Stimulated activated CD4-positive, alpha-beta T cell treated with anti-CD3 and anti-CD28 coated beads, Interleukin-4, amount 100 ng/mL, for 4 hours (primary cell): ENCODE measurements at places on chromosomes 4 and X.

GRCh38 chr4:3836756-3837601, 70.8 kb downstream of the ADRA2C start:
- DNase-seq = no peak

- no peak for DNase-seq
These were observed 24.8 kb downstream of the MGST2 start for GRCh38 chr4:139690419-139690818.

- no peak for DNase-seq
These were observed 22.8 kb downstream of the QDPR start for GRCh38 chr4:17489123-17489522.

- DNase-seq = no peak
These were observed 244.9 kb upstream of the AGA start for GRCh38 chr4:177687117-177687516.

DNA sequence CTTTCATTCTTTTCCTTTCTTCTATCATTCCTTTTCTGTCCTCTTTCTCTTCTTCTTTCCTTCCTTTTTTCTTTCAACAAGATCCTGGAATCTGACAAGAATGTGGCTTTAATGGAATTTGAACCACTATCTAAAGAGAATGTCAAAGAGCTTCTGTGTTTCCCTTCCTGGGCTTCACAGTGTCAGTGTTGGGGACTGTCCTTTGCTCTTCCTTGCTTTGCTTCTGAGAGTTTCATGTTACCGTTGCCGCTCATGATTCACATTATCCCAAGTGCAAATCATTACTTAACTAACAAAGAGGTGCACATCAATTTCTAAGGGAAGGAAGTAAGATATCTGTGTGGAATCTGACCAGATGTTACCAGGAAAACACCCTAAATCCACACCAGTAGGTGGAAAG, 90.5 kb upstream of the DDIT4L start:
- no peak for DNase-seq

DNA sequence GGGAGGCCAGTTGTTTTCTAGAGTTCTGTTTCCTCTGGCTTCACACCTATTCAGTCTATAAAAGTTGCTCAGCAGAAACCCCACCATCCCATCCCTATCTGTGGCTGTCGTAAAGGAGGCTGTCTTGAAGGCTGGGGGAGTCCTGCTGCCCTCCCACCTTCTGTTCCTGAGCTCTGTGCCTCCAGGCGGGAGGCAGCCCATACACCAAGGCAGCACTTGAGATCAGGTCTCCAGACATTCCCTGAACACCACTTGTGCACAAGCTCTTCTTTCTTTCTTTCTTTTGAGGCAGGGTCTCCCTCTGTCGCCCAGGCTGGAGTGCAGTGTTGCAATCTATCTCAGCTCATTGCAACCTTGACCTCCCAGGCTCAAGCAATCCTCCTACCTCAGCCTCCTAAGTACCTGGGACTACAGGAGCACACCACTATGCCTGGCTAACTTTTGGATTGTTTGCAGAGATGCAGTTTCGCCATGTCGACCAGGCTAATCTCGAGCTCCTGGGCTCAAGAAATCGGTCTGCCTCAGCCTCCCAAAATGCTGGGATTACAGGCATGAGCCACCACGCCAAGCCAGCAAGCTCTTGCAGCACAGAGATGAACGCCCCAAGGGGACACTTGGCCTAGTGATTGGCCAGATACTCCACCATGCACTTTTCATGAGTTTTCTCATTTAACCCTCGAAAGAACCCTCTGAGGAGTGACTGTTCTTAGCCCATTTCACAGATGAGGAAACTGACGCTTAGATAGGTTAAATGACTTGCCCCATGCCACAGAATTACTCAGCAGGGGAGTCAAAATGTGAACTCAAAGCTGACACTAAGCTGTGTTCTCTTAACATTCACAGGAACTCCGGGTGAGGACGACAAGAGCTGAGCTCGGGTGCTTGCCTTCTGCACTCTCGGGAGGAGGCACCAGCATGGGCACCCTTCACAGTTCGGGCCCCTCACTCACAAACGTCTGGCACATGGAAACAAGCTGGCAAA, 55.8 kb upstream of the ENPP6 start:
- no peak for DNase-seq

GRCh38 chr4:139851133-139851532, 185.5 kb downstream of the MGST2 start:
- DNase-seq = no peak

DNA sequence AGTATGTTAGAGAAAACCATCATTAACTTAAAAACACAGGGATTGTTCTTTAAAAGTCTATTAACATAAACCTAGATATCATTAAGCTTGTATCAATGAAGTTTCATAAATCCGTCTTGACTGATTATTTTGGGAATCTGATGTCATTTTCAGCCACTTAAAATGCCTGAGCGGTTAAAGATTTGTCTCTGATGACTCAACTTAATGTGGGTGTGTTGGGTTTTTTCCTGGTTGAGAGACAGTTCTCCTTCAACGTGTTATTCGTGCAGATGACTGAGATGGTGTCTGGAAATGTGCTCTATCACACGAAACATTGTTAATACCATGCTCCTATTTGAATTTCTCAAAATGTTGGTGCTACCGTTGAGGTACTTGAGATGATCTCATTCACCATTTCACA, 227.3 kb upstream of the TENM3 start:
- DNase-seq = no peak

DNA sequence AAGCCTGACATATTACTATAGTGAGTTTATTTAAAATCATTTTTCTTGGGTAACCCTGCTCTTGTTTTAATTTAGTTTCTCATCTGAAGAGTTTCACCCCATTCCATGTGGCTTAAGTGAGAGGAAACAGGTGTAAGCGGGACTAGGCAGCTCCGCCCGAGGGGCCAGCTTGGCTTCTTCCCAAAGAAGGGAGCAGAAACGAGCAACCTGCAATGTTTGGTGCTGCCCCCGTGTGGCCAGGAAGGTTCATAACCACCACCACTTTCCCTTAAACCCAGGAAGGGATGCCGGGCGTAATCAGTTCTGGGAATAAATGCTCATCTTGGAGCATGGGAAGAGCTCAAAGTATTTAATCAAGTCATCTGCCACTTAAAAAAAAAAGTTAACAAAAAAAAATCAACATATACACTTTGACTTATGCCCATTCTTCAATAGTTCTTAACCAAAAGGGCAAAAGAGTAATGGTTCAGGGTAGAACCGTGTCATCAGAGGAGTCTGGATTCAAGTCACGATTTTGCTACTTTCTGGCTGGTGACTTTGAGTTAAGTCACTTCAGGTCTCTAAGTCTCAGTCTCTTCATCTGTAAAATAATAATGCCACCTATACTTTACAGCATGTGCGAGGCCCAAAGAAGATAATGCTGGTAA, 147.9 kb downstream of the NSUN7 start:
- peak; percentile 75 for DNase-seq

DNA sequence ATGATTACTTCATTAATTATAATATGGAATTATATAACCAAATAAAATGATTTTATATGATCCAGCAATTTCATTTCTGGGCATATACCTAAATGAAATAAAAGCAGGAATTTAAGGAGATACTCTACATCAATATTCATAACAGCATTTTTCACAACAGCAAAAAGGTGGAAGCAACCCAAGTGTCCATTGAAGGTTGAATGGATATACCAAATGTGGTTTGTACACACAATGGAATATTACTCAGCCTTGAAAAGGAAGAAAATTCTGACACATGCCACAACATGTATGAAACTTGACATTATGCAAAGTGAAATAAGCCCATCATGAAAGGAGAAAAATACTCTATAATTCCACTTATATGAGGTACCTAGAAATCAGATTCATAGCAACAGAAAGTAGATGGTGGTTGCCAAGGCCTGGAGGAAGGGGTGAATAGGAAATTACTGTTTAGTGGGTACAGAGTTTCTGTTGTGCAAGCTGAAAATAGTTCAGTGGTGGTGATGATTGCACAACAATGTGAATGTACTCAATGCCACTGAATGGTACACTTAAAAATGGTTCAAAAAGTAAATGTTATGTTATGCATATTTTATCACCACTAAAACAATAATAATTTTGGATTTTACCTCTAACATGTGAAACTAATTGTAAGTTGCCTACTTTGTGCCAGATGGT, 471.5 kb downstream of the SPRY1 start:
- DNase-seq = no peak

GRCh38 chr4:54277691-54278090, 48.6 kb downstream of the PDGFRA start:
- DNase-seq = no peak

GRCh38 chrX:367866-368265, 18.8 kb downstream of the PPP2R3B start:
- no peak for DNase-seq

DNA sequence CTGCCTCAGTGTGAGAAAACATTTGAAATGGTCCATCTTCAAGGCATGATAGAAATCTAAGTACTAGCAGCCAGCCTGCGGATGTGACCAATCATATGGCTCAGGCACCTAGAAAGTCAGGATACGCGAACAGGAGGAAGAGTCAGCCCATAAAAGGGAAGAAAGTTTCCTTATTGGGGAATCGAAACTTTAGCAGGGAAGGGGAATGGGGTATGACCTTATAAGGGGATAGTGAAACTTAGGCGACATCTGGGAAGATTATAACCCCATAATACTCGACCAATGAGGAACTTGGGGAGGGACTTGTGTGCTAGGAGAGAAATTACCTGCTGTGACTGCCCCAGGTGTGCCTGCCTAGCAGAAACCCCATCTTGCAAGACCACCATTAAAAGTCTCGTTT, 26.2 kb upstream of the PYURF start:
- DNase-seq = no peak

DNA sequence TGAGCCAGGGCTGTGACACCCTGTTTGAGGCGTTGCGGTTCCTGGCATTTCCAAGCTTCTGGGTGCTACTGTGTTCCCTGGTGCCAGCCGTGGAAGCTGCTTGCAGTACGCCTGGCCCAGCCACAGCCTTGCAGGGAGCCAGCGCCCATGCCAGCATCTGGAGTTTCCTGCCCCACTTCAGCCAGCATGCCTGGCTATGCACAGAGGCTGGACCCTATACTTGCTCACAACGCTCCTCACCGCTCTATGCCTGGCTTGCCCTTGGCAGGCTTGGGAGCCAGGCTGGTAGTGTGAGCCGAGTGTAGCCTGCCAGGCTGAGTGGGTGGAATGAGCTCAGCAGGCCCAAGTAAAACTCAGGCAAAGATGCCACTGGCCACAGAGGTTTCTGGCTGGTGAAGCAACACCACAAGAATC, 22.4 kb downstream of the PRRG1 start:
- no peak for DNase-seq

GRCh38 chr4:72418458-72418857, 150.6 kb downstream of the ADAMTS3 start:
- no peak for DNase-seq

DNA sequence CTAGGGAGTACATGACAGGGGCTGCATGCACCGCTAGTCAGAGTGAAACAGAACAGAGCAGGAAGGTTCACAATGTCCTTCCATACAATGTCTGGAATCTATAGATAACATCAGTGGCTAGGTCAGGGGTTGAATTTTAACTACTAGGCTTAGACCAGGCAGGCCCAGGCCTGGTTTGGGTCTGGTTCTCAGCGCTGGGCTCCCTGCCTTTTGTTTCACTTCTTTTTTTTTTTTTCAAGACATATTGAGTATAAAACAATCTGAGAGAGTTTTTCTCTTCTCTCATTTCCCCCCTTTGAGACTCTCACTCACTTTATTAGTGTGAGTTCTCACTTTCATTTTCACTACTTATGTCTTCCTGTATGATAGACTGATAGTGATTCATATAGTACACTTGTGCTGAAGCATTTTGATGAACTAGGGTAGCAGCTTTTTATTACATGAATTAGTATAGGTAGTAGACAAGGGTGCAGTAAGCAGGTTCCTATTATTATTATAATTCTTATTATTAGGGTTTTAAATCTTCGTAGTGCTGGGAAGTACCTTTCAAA, 120.0 kb upstream of the ZDHHC15 start:
- no peak for DNase-seq

GRCh38 chr4:7281691-7282665, 89.6 kb downstream of the SORCS2 start:
- no peak for DNase-seq

- DNase-seq = no peak
These were observed 28.2 kb downstream of the PNMA6E start for GRCh38 chrX:153372949-153373348.

- no peak for DNase-seq
These were observed 28.6 kb downstream of the BEX3 start for GRCh38 chrX:103405009-103405333.

DNA sequence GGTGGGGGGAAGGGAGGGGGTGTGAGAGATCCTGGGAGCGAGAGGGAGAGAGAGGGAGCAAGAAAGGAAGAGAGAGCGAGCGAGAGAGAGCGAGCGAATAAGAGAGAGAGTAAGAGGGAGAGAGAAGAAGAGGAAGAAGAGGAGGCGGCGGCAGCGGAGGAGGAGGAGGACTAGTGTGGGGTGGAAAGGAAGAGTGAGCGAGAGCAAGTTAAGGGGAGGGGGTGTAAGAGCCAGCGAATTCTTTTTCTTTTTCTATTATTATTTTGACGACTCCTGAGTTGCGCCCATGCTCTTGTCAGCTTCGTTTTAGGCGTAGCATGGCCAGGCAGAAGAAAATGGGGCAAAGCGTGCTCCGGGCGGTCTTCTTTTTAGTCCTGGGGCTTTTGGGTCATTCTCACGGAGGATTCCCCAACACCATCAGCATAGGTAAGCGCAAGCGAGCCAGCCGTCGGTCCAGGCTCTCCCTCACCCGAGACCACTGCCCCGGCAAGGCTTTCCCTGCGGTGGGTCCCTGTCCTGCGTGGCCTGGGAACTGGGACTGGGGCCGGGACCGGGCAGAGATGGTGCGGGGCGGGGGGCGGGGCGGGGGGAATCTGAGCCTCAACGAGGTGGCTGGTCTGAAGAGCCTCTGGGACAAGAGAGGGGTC, at the start of gene GRIA3:
Gene GRIA3, plus strand, starts transcription at position 60 of the 647 bp plus-strand sequence. Its CDS starts 258 bp downstream, at position 318.
- no peak for DNase-seq

DNA sequence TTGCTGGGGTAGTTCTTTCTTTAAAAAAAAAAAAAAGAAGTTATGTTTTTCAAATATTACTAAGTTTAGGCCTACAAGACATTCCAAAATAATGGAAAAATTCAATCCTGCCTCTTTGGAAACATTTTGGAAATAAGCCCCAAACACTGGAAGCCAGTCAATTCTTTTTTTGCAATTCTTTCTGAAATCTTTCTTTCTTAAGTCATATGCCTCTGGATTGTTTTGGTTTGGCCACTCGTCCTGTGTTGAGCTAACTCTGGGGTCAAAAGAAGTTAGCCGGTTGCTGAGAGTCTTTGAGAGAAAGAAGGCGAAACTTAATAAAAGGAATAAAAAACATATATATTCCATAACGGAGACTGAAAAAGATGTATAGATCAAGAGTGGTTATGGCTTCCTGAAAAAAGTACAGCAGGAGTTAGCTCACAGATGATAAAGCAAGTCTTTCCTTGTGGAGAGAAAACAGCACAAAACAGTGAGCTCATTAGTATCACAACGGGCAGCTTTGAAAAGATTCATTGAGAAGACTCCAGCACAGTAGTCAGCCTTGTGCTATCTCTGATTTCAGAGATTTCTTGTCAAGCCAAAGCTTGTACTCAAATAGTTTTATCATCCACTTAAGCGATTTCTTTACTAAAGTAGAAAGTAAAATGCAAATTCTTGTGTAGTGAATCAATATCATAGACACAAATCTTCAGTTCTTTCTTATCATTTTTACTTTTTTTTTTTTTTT, 64.8 kb downstream of the PLS3 start:
- DNase-seq = no peak

- DNase-seq = no peak
These were observed 105.8 kb upstream of the TRIM2 start for GRCh38 chr4:153098427-153098826.
